Activated naive CD4-positive, alpha-beta T cell (primary cell): ENCODE measurements at places on chromosomes 2 and 18.

DNA sequence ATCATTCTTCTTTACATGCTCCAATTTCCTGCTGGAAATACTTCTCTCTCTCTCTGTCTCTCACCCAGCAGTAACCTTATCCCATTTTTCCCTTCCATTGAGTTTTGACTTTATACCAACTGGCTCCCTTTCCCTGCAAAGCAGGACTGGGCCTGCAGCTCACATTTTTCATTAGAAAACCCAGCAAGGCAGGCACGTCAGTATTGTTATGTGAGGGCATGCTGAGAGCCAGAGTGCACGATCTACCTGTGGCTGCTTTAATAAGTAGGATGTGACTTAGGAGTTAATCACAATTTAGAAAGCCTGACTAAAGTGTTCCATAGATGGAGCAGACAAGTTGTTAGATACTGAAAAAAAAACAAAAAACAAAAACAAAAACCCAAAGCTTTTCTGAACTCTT is 5.2 kb upstream of the NDUFV2 start:
- DNase-seq = no peak

GRCh38 chr18:38843291-38843690 is 1277.7 kb upstream of the CELF4 start:
- DNase-seq = no peak

DNA sequence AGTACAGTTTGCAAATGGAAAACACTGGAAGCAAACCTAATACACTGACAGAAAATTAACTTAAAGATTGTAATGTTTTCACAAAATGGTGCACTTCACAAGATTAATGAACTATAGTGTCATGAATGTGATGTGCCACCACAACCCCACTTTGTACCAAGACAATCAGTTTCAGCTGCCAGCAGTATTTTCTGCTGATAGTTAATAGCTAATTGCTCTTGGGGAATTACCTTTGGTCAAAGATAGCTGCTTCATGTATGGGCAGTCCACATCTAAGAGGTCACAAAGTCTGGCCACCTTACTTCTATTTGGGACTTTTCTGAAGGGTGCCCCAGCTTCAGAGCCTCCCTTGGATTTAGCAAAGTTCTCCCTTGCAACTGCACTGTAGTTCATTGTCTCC is 254.0 kb downstream of the CALCRL start:
- no peak for DNase-seq

DNA sequence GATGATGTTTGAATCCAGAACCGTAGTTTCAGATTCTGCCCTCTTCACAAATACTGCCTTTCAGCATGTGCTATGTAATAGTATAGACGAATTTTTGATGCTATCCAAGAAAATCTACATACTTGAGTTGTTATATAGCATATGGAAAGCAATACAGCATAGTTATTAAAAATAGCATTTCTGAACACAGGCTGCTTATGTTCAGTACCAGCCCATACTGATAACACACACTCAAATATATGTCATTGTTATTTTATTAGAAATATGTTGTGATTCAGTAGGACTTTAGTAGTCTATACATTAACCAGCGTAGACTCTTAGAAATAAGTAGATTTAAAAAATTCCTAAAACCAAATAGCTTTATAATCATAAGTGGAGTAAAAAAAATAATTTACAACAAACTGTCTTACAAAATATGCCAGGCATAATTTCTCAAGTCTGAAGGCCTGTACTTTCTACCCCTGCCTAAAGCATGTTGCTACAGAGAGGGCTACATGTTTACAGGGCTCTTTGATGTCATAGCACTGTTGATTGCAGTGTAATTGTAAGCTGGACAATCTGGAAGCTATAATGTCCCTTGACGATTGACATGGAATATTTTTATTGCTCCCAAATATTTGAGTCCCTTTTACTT is 86.3 kb downstream of the ASXL3 start:
- DNase-seq = no peak

- no peak for DNase-seq
Measured at GRCh38 chr2:173456960-173457359, 102.3 kb downstream of the CDCA7 start.

DNA sequence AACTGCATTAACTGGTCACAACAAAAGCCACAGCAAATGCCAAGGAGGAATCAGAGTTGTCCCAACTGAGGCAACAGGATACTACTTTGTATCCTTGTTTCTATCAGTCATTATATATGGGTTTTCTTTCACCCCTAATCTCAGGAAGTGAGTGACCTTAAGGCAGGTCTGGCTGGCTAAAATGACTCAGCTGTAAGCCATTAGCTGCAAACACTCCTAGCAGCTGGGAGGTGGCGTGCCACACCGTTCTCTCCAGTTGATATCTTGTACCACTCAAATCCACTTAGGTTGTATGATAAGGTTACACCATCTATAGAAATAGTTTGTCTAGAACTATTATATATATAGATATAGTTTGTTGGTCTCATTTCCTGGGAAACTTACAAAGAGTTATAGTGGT is 171.1 kb upstream of the MC4R start:
- DNase-seq = no peak

- DNase-seq = no peak
Measured at GRCh38 chr2:213022987-213023386, 128.4 kb downstream of the IKZF2 start.

DNA sequence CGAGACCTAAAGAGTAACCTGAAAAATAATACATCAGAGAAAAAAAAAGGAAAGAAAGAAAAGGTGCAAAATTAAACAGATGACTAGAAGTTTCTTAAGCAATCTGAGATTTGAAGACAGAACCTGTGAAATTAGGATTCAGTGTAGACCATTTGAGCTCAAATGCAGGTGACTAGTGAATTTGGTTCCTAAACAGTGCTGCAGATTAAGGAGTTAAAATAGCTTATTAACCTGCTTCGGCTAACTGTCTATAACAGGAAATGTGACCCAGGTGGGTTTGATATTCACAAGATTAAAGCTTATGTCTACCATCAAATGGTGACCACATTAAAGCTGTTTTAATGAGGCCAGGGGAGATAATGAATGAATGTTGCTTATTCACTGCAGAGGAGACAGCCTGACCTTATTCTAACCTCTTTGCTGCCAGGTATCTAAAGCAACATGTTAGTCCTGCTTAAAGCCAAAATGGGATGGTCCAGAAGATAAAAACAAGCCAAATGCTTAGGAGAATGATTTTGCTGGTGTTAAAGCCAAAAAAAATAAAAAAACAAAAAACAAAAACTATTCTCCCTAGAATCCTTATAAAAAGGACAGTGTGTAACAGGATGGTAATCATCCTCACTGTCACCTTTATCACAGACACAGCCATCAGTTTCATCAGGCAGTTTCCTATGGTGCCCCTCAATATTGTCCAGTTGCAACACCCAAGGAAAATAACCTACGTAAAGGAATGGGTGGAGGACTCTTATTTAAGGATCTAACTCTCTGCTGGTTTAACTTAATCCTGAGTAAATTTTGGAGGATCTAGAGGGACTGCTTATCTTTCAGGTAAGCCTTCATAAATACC is 769.0 kb upstream of the ZEB2 start:
- no peak for DNase-seq

GRCh38 chr2:148650881-148651280 is 6.3 kb downstream of the EPC2 start:
- no peak for DNase-seq

DNA sequence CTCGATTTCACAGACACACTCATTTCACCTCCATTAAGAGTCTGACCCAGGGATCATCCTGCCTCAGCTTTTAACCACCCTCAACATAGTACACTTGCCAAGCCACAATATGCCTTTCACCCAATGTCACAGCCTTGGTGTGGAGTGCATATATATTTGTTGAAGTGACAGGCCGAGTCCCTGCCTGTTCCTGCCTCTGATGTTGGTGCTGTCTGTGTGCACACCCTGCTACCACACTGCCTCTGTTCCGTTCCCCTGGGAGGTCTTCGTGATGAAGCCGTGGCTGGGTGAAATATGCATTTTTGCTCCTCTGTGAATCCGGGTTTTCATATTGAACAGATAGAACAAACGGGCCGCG is 90.3 kb downstream of the RNF144A start:
- DNase-seq = no peak

GRCh38 chr2:242012956-242013764 is 143.6 kb downstream of the RTP5 start:
- DNase-seq = no peak
